ENCODE measurements at places on chromosomes 16 and 17.
A peak's percentile ranks its signal among the peaks of the same experiment; 100 is the strongest.

DNA sequence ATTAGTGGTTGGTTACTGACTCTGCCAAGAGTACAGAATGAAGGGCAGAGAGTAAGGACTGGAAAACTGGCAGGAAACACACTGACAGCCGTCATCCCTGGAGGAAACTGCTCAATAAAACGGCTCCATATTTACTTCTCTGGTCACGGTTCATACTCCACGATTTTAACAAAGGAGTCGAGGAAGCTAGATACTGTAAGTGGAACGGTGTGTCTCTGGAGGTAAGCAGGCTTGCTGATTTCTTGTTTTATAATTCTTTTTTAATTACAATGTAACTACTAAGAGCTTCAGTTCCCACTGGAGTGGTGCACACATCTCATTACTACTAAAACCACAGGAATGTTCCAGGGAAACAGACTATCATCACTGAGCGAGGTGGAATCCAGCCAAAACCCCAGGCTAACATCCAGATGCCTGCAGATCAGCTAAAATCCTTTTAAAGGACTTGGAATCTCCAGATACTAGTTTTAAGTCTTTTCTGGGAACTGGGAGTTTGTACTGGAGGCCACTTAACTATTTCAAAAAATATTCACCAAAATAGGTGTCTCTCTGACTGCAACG, 17.8 kb downstream of the SERPINF1 start:
- no peak for DNase-seq

DNA sequence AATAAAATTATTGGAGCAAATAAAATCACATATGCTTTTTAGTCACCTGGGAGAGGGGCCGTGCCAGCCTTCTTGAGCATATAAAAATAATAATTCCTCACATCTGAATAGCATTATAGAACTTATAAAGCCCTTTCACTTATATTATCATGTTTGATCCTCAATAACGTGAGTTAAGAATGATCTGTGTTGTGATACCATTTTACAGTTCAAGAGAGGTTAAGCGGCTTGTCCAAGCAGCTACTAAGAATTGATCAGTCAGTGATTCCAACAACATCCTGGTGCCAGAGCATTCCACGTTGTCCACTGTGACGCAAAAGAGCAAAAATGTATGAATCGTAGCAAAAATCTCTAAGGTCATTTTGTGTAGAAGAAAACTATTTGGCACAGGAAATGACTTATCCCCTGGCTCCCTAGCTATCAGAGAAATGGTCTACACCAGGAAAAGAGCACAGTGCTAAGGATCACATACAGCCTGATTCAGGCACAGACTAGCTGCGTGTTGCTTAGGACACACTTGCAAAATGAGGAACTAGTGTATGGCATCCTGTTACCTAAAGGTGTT, 33.0 kb downstream of the ANKFN1 start:
- no peak for DNase-seq

DNA sequence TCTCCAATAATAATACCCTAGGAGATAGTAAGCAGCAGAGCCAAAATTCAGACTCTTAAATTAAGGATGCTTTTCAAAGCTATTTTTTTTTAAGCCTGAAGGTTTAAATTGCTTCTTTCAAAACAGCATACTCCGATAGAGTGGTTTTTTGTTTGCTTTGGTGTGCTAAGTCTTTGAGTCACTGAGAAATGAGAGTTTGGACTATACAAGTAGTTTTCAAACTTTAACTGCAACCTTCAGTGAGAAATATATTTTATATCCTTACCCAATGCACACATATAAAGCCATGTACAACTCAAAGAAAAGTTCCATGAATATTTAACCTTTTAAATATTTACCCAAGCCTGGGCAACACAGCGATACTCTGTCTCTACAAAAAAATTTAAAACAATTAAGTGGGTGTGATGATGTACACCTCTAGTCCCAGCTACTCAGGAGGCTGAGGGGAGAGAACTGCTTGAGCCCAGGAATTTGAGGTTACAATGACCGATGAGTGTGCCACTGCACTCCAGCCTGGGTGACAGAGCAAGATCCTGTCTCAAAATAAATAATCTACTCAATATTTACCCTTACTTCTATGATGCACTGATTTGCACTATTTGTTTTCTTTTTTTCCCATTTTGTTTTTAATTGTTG, 19.2 kb downstream of the DCUN1D3 start:
- DNase-seq, result no peak

DNA sequence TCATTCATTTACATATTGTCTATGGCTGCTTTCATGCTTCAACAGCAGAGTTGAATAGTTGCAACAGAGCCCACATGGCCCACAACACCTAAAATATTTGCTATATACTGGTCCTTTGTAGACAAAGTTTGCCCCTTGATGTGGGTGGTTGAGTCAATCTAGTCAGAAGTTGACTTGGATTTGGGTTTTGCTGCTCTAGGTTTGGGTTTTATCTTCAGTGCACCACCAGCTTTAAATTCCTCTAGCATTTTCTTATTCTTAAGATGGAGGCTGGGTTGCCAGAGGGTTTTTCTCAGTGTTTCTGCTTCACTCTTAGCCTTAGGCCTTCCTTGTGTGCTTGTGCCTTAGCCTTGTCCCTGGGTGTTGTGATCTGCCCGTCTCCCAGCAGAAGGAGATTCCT, 51.0 kb downstream of the CCDC182 start:
- DNase-seq, result no peak

GRCh38 chr17:47280072-47280811, 26.6 kb downstream of the ITGB3 start:
- no peak for DNase-seq

DNA sequence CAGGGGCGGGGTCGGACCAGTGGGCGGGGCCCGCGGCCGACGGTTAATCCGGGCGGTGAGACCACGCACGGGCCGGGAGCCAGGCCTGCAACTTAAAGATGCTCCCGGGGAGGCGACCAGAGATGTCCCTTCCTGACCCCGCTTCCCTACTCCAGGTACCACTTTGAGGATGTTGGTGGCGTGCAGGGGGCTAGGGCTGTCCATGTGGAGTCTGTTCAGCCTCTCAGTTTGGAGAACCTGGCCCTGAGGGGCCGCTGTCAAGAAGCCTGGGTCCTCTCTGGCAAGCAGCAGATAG, 580 bp downstream of the RANGRF start:
- peak; percentile 88 for DNase-seq

- no peak for DNase-seq
These were observed 30.6 kb downstream of the TNFRSF13B start for GRCh38 chr17:16941072-16942036.

- no peak for DNase-seq
These were observed 29.4 kb upstream of the SLC38A8 start for GRCh38 chr16:84072014-84072413.

DNA sequence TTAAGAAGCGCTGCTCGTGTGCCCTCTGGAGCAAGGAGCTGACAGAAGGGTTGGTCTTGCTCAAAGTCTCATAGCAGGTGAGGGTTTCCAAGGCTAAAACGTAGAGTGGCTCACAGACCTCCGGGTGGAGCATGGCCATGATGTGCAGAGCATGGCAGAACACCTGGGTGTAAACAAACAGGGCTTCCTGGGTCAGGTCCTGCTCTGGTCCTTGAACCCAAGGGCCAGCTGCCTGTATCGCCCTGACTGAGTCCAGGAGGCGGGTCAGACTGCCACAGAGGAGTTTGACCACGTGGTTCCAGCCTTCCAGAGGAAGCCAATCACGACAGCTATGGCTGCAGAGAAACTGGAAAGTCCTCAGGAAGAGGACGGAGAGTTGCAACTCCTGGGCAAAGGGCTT, 7.1 kb downstream of the GEMIN4 start:
- DNase-seq, result no peak

DNA sequence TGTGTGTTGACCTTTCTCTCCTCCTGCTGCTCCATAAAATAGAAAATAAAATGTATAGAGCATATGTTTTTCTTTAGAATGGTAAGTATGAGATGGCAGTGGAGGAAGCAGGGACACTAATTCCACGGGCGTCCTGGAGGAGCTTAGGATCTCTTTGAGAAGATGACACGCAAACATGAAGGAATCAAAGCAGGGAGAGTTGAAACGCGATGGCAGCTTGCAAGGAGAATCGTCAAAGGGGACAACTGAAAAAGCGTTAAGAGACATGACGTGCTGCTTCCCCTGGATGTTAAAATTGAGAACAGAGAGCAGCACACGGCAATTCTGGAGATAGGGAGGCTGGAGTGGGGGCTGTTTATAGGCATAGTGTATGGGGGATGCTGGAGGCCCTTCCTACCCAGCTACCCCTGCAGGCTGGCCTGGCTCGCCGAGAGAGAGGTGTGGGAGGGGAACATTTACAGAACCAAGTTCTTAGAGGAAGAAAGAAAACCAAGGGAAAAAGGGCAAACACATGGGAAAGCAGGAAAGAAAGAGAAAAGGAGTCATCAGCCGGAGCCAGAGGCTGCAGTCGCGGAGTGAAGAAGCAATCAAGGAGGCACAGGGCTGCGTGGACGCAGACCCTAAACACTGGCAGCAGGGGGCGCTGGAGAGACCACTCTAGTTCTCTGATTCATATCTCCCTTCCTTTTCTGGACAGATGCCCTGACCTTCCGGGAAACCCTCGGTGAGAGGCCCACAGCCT, 55.8 kb downstream of the MYH13 start:
- DNase-seq, result peak; percentile 45

DNA sequence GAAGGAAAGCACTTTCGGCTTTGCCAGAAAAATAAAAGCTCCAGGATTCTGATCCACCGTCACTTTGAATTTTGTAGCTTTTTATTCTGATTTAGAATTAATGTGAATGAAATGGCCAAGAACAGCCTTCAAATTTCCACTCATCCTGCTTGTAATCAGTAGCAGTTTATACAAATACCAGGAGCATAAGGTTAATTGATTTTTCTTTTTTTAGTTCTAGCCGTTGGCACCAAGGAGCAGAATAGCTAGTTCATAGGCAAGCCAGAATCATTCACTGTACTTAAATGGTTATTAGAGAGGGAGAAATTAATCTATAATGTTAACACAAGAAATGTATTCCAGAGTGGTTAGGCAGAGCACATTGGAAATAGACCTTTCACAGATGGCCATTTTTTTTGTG, 41.1 kb upstream of the CACNG5 start:
- DNase-seq, result no peak

DNA sequence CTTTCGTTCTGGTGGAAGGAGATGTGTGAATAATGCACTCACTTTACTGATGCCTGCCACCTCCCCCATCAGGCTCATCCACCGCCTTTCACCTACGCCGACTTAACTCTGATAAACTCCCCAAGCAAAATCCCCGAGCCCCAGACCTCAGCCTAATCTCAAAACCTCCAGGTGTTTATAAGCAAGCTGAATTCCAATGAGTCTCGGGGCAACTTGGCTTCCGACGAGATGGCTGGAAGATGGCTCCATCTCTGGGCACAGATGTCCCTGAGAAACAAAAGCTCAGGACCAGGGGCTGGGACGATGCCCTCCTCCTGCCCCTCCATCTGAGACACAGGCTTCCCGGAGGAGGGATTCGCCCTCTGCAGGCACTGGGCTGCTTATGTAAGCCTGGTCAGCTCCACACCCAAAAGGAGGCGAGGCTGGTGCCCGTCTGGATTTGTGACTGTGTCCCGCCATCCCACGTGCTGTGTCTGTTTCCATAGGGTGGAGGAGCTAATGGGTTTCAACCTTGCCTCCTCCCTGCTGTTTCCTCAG, 386.4 kb upstream of the TNRC6C start:
- no peak for DNase-seq

- DNase-seq, result no peak
These were observed 203.0 kb downstream of the UTP18 start for GRCh38 chr17:51463353-51463752.

- no peak for DNase-seq
These were observed 200.5 kb upstream of the CHMP6 start for GRCh38 chr17:80790981-80791742.

DNA sequence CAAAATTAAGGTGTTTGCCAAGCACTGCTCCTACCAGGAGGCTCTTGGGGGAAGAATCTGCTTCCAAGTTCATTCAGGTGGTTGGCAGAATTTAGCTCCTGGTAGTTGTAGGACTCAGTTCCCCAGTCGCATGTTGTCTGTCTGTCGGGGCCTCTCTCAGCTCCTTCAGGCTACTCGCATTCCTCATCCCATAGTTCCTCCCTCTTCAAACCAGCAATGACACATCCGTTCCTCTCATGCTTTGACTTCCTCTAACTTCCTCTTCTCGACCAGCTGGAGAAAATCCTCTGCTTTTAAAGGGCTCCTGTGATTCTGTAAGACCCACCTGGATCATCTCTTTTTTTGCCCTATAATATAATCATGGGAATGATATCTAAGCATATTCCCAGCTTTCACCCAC, 108.1 kb downstream of the PMP22 start:
- DNase-seq, result no peak

DNA sequence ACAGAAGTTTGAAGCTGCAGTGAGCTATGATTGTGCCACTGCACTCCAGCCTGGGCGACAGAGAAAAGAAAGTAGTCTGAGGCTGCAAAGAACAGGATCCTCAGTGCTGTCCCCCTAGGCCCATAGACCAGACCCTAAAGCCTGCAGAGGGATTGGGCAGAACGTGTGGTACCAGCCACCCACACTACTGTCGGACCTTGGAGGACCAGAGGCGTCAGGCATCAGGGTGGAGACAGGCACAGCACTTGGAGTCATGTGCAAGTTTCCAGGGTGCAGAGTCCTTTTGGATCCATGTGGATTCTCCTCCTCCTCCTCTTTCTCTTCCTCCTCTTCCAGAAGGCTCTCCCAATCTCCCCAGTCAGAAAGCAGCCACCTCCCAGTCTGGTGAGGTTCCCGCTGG, 2.2 kb downstream of the SDR42E2 start:
- no peak for DNase-seq

DNA sequence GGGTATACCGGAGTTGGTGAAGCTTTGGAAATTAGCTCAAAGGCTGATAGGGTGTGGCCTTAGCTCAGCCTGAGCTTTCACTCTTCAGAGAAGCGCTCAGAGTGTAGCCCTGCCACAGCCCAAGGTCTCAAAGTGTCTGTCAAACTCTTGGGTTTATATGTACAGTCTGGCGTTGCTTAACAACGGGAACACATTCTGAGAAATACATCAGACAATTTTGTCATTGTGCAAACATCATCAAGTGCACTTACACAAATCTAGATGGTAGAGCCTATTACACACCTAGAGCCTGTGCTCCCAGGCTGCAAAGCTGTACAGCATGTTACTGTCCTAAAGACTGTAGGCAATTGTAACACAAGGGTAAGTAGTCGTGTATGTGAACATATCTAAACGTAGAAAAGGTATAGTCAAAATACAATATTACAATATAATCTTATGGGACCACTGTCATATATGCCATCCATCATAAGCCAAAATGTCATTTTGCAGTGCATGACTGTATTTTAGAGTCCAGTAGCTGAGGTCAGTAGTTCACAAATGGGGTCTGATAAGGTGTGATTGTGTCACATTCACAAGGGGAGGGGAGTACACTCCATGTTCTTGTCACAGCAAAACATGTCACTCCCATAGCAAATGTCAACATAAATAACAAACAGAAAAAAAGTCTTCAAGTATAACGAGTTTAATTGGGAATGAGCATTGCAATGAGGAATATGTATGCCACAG, 20.6 kb downstream of the CHAD start:
- DNase-seq, result no peak

GRCh38 chr16:12532871-12533610, 270.6 kb downstream of the CPPED1 start:
- DNase-seq, result peak; percentile 50

- no peak for DNase-seq
These were observed 104.5 kb downstream of the SPACA3 start for GRCh38 chr17:33096161-33096560.

- DNase-seq, result no peak
These were observed 70.9 kb downstream of the PLXDC1 start for GRCh38 chr17:39080421-39081078.

GRCh38 chr16:3317315-3317999, 12.2 kb downstream of the ZNF75A start:
- no peak for DNase-seq

All from stimulated activated CD8-positive, alpha-beta memory T cell treated with anti-CD3 and anti-CD28 coated beads, Interleukin-4, amount 100 ng/mL, for 48 hours (primary cell).